Cardiac muscle cell (in vitro differentiated cells and primary cell): ENCODE measurements at places on chromosomes 3 and 15. TPM values are rescaled to one million over a fixed set of nuclear protein-coding genes. Genes with fewer than 3 reads are reported as not detected.

Gene OXTR
- total RNA-seq = 0.49 and 1.9 TPM in 2 replicates

Gene U2SURP
- total RNA-seq = 30.1 and 89.0 TPM in 2 replicates

Gene P2RY13
- not detected in 2 replicates for total RNA-seq

Gene CD276
- total RNA-seq = 119 and 172 TPM in 2 replicates

Gene ZNF619
- 0.15 and 1.5 TPM in 2 replicates for total RNA-seq

Gene IQCF5
- not detected in 2 replicates for total RNA-seq

Gene LMCD1
- total RNA-seq = 27.7 and 33.0 TPM in 2 replicates

Gene SLC41A3
- 55.1 and 68.0 TPM in 2 replicates for total RNA-seq

Gene ITPKA
- 6.0 and 6.9 TPM in 2 replicates for total RNA-seq

DNA sequence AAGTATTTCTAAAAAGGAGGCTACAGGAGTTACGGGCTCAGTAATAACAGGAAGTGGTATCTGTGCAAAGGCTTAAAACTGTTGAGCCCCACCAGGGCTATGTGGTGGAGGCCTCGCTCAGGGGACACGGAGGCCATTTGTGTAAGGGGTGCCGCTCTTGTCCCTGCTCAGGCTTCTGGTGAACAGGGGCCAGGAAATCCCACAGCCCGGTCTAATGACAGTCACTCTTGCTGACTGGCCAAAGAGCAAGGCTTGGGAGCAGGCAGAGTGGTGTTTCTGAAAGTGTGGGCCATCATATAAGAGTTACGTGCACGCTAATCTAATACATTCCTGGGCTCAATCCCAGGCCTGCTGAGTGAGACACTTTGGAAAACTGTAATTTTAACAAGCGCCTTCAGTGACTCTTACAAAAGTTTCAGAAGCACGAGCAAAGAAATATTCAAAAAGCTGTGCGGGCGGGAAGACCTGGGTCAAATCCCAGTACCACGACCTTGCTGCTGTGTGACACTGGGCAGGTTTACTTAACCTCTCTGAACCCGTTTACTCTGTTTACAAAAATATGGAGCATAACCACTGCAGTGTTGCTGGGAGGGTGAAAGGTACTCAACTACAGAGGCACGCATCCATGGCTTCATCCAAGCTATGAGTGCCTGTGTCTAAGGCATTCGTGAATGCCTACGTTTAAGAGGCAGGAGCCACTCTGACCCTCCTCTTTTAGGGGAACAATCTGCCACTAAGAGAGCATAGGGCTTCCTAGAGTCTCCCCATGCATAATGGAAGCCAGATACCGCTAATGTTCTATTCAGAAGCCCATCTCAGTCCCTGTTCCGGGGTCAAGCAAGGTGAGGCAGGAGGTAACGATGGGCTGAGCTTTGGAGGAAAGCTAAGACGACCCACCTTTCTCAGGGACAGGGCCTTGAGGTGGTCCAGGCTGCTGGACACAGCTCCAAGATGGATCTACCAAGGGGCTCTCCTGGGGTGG lies 2.0 kb downstream of the ATP10A start:
- no peak for DNase-seq
- peaks cover 83% of the 10 kb centered on the region for H3K27me3 ChIP-seq

GRCh38 chr3:127711021-127711695 lies 38.4 kb downstream of the ABTB1 start:
- DNase-seq = no peak
- H3K36me3 ChIP-seq = no peaks in the 10 kb centered on the region
- H3K27me3 ChIP-seq = no peaks in the 10 kb centered on the region
- no peak overlapping the region for H3K4me3 ChIP-seq

DNA sequence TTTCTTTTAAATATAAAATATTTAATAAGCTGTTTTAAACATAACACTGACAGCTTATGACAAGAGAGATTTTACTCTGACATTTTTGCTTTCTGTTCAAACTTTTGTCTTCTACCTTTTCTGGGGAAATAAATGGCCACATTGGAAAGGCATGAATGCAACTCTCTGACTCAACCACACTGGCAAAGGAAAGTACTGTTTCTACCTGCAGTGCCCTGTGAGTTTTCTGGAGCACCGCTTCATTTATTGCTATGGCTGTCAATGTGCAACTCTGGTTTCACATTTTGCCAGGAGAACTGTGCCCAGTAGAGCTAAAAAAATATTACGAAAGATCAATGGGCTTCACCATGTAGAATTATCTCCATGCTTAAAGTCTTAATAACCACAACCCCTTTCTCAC lies 15.1 kb downstream of the PDZRN3 start:
- H3K27ac ChIP-seq = no peak overlapping the region
- H3K4me1 ChIP-seq = peaks cover 35% of the 10 kb centered on the region
- no peaks in the 10 kb centered on the region for H3K36me3 ChIP-seq
- no peak for DNase-seq
- H3K27me3 ChIP-seq = no peaks in the 10 kb centered on the region

- H3K27me3 ChIP-seq = no peaks in the 10 kb centered on the region
- H3K36me3 ChIP-seq = no peaks in the 10 kb centered on the region
- no peak for DNase-seq
- no peak overlapping the region for H3K4me3 ChIP-seq
These were observed 207.6 kb downstream of the ADAMTS17 start for GRCh38 chr15:100134089-100134583.

- H3K27me3 ChIP-seq = peaks cover 46% of the 10 kb centered on the region
- no peak overlapping the region for H3K4me3 ChIP-seq
- no peaks in the 10 kb centered on the region for H3K4me1 ChIP-seq
- H3K36me3 ChIP-seq = no peaks in the 10 kb centered on the region
- DNase-seq = no peak
These were observed 883 bp downstream of the CFAP92 start for GRCh38 chr3:128992926-128993460.

DNA sequence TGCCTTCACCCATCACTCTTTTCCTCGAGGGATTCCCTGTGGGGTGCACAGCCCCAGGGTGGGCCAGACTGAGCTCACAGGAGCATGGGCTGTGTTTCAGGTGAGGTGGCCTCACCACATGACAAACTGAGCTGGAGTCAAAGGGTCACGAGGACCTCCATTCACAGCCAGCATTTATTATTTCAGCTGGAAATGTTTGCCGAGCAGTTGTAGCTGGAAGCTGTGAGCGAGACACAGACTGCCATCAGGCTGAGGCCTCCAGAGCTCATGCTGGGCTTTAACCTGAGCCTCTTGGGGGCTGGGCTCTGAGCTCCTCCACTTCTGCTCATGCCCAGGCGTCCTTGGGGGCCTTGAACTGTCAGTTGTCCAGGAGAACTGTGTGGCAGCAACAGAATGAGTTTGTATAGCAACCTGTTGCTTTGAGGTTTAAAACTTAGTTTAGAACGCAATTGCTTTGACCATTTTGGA lies 57.5 kb downstream of the FLNB start:
- H3K4me3 ChIP-seq = no peak overlapping the region
- H3K27me3 ChIP-seq = no peaks in the 10 kb centered on the region
- peak; percentile 22 for DNase-seq
- no peaks in the 10 kb centered on the region for H3K36me3 ChIP-seq
- H3K4me1 ChIP-seq = peaks cover 8% of the 10 kb centered on the region

- H3K4me3 ChIP-seq = no peak overlapping the region
- DNase-seq = no peak
- no peaks in the 10 kb centered on the region for H3K27me3 ChIP-seq
- H3K27ac ChIP-seq = peak overlapping the region; percentile 73
- peaks cover 29% of the 10 kb centered on the region for H3K4me1 ChIP-seq
These were observed 153.9 kb downstream of the PDZRN3 start for GRCh38 chr3:73470860-73471259.

- H3K4me3 ChIP-seq = no peak overlapping the region
- DNase-seq = no peak
- H3K27ac ChIP-seq = no peak overlapping the region
- no peaks in the 10 kb centered on the region for H3K27me3 ChIP-seq
These were observed 196.2 kb upstream of the AZI2 start for GRCh38 chr3:28544831-28545230.

DNA sequence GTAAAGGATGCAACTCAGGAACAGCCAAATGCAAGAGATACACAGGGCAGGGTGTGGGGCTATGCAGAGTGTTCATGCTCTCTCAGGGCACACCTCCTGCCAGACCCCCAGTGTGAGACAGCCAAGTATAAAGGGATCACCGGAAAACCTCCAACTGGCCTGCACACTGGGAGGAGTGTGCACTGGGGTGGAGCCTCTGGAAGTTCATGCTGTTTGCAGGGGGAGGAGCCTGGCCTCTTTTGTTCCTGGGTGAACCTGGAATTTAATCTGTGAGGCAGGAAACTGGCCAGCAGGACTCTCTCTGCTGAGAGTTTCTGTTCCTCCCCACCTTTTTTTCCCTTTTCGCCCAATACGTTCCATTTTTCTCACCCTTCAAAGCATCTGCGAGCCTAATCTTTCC lies 204.1 kb downstream of the WNT5A start:
- no peaks in the 10 kb centered on the region for H3K27me3 ChIP-seq
- H3K27ac ChIP-seq = no peak overlapping the region
- H3K4me1 ChIP-seq = no peaks in the 10 kb centered on the region
- H3K36me3 ChIP-seq = no peaks in the 10 kb centered on the region
- no peak for DNase-seq
- no peak overlapping the region for H3K4me3 ChIP-seq

DNA sequence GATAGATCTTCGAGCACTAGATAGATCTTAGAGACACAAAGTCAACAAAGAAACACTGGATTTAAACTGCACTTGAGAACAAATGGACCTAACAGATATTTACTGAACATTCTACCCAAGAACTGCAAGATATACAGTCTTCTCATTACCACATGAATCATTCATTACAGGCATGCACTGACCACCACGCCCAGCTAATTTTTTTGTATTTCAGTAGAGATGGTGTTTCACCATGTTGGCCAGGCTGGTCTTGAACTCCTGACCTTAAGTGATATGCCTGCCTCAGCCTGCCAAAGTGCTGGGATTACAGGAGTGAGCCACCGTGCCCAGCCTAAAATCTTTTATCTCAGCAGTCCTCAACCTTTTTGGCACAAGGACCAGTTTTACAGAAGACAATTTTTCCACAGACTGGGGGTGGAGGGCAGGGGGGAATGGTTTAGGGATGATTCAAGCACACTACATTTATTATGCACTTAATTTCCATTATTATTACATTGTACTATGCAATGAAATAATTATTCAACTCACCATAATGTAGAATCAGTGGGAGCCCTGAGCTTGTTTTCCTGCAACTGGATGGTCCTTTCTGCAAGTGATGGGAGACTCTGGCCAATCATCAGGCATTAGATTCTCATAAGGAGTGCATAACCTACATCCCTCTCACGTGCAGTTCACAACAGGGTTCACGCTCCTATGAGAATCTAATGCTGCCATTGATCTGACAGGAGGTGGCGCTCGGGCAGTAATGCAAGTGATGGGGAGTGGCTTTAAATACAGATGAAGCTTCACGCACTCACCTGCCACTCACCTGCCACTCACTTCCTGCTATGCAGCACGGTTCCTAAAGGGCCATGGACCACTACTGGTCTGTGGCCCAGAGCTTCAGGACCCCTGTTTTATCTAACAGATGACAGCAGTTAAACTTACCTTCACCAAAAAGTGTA lies 21.7 kb downstream of the CSNK1G1 start:
- DNase-seq = no peak
- no peaks in the 10 kb centered on the region for H3K4me1 ChIP-seq

DNA sequence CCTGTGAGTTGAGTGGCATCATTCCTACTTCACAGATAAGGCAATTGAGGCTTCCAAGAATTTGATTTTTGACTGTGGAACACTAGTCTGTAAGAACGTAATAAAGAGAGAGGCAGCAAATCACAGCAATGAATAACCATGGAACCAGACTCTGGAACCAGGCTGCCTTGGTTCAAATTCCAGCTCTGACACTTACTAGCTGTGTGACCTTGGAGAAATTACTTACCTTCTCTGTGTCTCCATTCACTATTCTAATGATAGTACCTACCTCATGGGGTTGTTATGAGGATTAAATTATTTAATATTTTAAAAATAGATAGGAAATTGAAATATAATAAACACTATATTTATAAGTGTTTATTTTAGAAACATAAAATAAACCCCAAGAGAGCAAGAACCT lies 12.6 kb upstream of the IGDCC3 start:
- no peak for DNase-seq
- no peak overlapping the region for H3K4me3 ChIP-seq
- H3K27me3 ChIP-seq = peaks cover 6% of the 10 kb centered on the region
- no peaks in the 10 kb centered on the region for H3K36me3 ChIP-seq
- no peaks in the 10 kb centered on the region for H3K4me1 ChIP-seq

DNA sequence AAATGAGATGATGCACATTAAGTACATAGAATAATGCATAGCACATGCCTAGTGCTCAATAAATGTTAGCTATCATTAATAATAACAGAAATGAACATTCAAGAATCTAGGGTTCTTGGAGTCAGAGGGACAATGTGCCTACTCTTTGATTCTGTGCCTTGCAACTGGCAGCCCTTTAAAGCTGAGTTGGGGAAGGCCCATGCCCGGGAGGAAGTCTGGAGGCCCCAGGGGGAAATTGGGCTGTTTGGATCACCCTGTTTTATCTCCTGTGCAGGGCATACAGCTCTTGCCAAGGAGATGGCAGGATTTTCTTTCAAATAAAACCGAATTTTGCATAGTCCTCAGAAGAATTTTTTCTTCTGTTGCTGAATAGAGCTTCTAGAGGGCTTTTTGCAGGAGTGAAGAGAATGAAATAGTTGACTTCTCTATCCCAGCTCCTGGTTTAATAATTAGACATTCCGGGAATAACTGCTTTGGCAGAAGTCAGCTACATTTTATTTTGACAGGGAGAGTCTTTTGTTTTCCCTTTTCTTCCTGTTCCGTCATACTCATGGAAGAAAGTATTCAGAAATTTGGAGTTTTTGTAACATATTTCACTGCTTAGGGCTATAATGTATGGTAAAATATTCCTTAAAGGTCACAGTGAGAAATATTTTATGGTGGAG lies 18.0 kb upstream of the KCNAB1 start:
- DNase-seq = no peak
- H3K36me3 ChIP-seq = no peaks in the 10 kb centered on the region
- H3K4me1 ChIP-seq = no peaks in the 10 kb centered on the region
- H3K27ac ChIP-seq = no peak overlapping the region
- H3K27me3 ChIP-seq = no peaks in the 10 kb centered on the region
- H3K4me3 ChIP-seq = no peak overlapping the region

GRCh38 chr3:110362751-110363150 lies 708.9 kb upstream of the NECTIN3 start:
- H3K27me3 ChIP-seq = no peaks in the 10 kb centered on the region
- no peak overlapping the region for H3K4me3 ChIP-seq
- H3K4me1 ChIP-seq = no peaks in the 10 kb centered on the region

- H3K27ac ChIP-seq = no peak overlapping the region
- H3K36me3 ChIP-seq = no peaks in the 10 kb centered on the region
- H3K4me1 ChIP-seq = no peaks in the 10 kb centered on the region
- H3K27me3 ChIP-seq = no peaks in the 10 kb centered on the region
- H3K4me3 ChIP-seq = no peak overlapping the region
These were observed 25.4 kb downstream of the PHLDB2 start for GRCh38 chr3:111884411-111885018.
